Activated T-cell treated with anti-CD3 and anti-CD28 coated beads for 48 hours (primary cell): ENCODE measurements at places on chromosomes 6 and 20.

DNA sequence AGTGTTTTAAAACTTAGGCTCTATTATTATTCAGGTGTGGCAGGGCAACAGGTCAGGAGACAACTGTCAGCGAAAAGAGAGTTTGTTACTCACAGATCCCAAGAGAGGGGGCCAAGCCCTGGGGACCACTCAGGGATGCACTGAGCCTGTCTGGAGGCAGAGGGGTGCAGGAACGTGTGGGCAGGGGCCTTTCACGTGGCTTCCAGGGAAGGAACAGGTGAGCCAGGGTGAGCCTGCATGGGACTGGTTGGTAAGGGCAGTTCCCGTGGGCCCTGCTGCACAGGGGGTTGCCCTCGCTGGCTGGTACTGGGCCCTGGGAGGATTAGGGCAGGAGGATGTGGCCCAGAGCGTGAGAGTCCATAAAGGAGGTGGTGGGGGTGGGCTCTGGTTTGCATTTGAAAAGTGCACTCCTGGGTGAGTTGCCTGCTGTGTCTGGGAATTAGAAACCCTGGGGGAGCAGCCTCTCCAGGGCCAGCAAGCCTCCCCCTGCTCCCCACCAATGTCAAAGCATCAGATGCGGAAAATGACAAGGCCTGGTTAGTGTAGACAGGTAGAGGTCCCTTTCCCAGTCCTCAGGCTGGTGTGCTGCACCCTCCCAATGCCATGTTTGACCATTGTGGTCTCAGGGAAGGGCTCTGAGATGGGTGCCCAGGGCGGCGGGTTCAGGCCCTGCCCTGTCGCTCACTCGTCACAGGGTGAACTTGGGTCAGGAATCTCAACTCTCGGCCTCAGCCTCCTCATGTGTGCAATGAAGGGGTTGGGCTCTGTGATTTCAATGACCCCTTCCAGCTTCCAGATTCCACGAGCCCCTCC is 127.4 kb upstream of the RPS6KA2 start:
- no peak for DNase-seq

- no peak for DNase-seq
Measured at GRCh38 chr6:1560281-1561058, 49.2 kb upstream of the FOXC1 start.

DNA sequence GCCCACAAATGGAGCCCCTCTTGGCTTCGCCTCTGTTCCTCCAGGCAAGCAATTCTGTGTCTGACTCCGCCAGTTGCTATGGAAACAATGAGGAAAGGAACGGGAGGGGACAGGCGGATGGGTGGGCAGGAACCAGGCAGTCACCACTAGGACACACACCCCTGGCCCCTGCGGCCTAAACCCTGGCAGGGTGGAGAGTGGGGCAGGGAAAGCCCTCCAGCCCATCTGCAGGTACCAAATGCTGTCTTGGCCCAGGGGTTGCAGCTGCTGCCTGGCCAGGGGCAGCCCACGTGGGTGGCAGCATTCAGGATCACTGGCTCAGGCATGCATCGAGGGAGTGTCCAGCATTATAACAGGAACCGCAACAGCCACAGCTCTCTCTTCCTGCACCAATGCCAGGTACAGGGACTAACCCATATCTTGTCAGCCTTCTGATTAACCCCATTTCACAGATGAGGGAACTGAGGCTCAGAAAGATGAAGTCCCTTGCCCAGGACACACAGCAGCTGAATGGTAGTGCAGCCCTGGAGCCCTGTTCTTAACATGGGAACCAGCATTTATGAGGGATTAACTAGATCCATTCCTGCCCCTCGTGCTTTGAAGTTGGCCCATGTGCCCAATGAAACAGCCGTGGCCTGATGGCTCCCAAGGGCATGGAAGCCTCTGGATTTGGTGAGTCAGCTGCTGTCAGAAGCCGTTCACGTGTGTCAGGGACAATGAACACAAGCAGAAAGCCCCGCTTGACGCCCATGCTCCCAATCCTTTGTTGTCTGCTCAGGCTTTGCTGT is 66.3 kb downstream of the NOL4L start:
- no peak for DNase-seq

DNA sequence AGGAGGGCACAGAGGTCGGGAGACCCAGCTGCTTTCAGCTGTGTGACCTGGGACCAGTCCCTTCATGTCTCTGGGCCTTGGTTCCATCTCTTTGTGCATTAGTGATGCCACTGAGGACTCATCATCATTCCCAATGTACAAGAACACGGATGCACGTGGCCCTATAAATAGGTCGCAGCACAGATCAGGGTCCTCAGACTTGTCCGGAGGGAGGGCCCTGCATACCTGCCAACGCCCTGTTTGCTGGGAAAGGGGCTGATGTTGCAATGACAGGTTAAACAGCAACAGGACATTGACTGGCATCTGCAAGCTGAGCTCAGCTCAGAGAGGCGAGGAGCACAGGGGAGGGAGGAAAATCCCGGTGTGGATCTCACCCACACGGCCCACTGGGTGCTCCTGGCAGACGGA is 21.8 kb downstream of the TGM2 start:
- no peak for DNase-seq
